ENCODE measurements at places on chromosomes 12 and 14.
A peak's percentile ranks its signal among the peaks of the same experiment; 100 is the strongest.

- peak; percentile 57 for DNase-seq
Observed at GRCh38 chr12:66065641-66066136, 64.9 kb downstream of the LLPH start.

- no peak for DNase-seq
Observed at GRCh38 chr12:19074700-19075099, 54.8 kb upstream of the PLEKHA5 start.

DNA sequence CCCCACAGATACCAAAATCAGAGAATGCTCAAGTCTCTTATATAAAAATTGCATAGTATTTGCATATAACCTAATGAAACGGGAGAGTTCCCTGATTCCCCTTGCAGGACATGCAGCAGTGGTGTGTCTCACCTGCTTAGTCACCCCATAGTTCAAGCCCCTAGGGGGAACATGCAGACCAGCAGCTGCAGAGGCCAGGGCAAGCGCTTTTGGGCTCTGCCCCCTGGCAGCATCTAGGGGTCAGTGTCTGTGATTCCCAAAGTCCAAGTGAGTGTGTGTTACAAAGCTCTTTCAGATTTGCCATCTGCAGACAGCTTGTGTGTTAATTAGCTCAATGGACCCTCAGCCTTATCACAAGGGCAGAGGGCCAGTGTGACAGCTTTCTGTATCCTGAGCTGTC is 110.1 kb downstream of the DNAI7 start:
- no peak for DNase-seq

- DNase-seq = no peak
Observed at GRCh38 chr12:52495389-52495788, 2.3 kb upstream of the KRT6A start.

DNA sequence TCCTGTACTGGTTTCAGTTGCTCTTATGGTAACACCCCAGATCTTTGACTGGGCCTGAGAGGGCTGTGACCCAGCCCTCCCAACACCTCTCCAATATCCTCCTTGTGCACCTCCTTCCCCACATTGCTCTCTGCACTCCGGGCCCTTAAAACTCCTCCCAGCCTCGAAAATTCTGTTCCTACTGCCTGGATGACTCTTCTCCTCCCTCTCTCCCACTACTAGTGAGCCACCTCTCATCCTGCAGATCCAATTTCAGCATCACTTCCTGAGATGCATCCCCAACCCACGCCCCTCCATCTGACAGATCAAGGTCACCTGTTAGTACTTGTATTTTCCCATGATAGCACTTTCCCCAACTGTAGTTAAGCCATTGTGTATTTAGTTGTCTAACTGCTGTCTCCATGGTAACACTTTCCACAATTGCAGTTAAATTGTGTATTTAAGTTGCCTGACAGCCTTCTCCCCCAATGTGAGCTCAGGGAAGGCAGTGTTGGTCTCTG is 11.5 kb upstream of the NT5DC3 start:
- DNase-seq = no peak

GRCh38 chr14:36583242-36583892 is 953 bp upstream of the NKX2-8 start:
- no peak for DNase-seq

DNA sequence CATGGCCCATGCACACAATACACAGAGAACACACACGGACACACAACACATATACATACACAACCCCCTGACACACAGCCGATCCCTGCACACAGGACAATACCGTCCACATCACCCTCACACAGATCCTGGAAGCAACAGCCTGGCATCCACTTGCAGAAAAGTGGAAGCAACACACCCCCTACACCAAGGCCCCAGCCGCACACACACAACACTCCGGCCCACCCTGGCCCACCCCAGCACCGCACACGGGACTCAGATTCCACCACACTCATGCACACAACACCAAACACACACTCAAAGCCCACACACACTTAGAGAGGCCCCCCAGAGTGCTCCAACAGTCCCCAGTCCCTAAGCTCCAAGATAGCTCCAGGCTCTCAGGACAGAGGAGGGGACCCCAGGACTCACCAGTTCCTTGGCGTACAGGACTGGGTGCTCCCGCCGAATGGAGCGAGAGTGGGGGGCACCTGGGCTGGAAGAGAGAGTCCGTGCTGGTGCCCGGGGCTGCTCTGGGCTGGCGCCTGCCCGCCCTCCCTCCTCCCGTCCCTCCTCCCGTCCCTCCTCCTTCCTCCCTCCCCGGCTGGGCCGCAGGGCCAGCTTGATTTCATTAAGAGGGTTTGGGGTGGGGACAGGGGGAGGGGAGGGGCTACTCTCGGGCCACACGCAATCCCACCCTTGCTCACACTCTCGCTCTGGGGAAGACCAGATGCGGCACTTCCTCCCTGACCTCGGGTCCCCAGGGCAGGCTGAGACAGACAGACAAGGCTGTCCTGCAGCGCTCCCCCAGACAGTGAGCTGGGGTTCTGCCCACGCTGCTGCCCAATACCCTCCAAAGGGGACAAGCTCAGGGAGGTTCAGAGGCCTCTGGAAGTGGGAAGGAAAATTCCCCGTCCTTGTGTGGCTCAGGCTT is at the start of gene TMEM119:
Gene TMEM119, minus strand, starts transcription at position 526 of the 913 bp plus-strand sequence. CDS start 5,701 bp downstream, outside the sequence.
- DNase-seq = no peak

DNA sequence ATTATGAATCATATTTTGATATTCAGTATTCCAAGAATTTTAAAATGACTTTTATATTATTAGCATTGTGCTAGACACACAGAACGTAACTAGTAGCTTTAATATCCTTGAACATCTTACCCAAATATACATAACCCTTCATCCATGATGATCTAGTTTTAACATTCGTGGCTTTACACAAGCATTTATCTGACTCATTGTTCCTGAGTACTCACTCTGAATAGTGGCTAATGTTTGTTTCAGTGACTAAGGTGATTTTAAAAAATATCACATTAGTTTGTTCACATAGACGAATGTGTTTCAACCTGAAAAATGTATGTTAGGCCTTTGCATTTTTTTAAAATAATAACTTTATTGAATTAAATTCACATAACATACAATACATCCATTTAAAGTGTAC is 80.0 kb upstream of the PTPRQ start:
- no peak for DNase-seq

Measured in smooth muscle cell of the brain vasculature (primary cell).